HT-29 (cell line): ENCODE measurements at places on chromosomes 16 and 17. TPM values are rescaled to one million over a fixed set of nuclear protein-coding genes. Genes with fewer than 3 reads are reported as not detected.
A peak's percentile ranks its signal among the peaks of the same experiment; 100 is the strongest.

Gene SULT1A4
- total RNA-seq: 2.2 TPM in 1 of 2 replicates, not detected in the other

Gene RASL10B
- 6.4 and 7.5 TPM in 2 replicates for total RNA-seq

Gene MT1M
- not detected in 2 replicates for total RNA-seq

DNA sequence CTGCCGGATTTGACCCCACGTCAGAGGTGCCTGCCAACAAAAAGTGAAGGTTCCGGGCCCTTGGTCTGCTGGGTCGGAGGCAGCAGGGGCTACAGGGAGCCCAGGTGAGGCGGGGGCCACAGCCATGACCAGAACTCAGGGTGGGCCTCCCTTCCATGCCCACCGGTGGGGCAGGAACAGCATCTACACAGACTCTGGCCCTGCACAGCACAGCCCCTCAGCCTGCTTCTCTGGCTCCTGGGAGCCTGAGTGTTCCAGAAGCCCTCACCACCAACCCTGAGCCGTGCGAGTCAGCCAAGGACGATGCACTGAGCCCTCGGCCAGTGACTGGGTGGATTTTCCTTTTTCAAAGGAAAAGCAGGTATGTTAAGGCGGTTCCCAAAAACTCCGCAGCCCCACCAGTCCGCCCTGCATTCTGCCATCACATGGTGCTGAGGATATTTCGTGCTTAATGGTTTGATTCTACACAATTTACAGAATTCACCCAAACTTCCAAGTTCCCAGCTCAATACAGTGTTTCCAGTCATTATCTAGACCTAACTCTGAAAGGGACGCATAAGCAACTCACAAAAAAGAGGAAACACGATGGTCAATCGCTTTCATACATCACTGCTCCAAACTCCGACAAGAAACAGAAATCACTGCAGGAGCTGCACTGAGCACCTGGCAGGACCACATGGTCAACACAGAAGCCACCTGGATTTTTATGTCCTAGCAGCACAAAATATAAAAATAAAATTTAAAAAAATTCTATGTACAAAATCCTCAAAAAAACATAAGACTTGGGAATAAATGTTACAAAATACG, 19.4 kb upstream of the C16orf95 start:
- DNase-seq: no peak

GRCh38 chr16:17230932-17231581, 239.7 kb downstream of the XYLT1 start:
- DNase-seq: no peak

DNA sequence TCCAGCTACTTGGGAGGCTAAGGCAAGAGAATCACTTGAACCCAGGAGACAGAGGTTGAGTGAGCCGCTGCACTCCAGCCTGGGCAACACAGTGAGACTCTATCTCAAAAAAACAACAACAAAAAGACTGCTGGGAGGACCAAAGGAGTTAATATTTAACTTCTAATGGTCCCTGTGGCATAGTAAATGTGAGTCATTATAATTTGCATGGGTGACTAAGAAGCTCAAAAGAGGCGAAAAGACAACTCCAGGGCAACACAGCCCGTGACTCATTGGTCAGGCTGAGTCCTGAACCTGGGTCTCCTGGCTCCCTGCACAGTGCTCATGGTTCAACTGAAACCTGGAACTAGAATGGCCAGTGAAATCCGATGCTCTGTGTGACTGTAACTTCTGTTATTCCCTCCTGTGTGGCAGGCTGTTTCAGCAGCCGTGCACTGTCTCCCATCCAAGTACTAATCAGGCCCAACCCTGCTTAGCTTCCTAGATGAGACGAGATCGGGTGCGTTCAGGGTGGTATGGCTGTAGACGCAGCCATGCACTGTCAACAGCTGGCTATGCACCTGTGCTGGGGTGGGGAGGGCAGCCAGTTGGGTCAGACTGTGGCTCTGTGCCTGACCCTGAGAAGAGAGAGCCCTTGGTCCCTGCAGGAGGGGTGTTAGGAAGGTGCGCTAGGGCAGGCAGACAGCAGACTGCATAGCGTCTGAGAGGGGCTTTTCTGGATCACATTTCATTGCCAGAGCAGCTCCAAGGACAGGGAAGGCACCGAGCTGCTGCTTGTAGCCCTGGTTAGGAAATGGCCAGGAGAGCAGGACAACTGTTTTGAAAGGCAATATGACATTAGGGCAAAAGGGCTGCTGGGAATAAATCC, 14.5 kb upstream of the GPRC5C start:
- peak; percentile 86 for DNase-seq

- DNase-seq: no peak
Measured at GRCh38 chr16:5175266-5175665, 77.7 kb upstream of the EEF2KMT start.
